MCF 10A (cell line): ENCODE measurements at places on chromosomes 2 and 18. TPM values are rescaled to one million over a fixed set of nuclear protein-coding genes. Genes with fewer than 3 reads are reported as not detected.

The SKOR2 gene
- not detected in 2 replicates for total RNA-seq

The CIDEA gene
- total RNA-seq = not detected in 2 replicates

The ASPRV1 gene
- 0.20 and 0.23 TPM in 2 replicates for total RNA-seq

DNA sequence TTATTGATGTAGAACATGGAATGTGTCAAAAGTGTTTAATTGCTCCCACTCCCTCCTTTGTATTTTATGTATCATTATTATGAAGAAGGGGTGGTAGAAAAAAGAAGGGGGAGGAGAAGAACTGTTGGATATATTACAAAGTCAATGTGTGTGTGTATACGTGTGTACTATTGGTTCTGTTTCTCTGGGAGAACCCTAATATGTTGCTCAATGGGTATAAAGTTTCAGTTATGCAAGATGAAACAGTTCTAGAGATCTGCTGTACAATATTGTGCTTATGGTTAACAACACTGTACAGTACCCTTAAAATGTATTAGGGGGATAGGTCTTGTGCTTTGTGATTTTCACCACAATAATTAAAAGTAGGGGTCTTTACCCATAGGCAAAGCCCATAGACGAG lies 58.1 kb upstream of the ZC3H15 start:
- H3K4me1 ChIP-seq = peaks cover 10% of the 10 kb centered on the region
- peaks cover 5% of the 10 kb centered on the region for H3K36me3 ChIP-seq
- H3K27me3 ChIP-seq = no peaks in the 10 kb centered on the region
- no peak overlapping the region for H3K27ac ChIP-seq
- H3K4me3 ChIP-seq = no peak overlapping the region

GRCh38 chr2:96083989-96084857 lies 32.1 kb downstream of the ADRA2B start:
- H3K27me3 ChIP-seq = peaks cover 17% of the 10 kb centered on the region
- no peak overlapping the region for H3K27ac ChIP-seq

DNA sequence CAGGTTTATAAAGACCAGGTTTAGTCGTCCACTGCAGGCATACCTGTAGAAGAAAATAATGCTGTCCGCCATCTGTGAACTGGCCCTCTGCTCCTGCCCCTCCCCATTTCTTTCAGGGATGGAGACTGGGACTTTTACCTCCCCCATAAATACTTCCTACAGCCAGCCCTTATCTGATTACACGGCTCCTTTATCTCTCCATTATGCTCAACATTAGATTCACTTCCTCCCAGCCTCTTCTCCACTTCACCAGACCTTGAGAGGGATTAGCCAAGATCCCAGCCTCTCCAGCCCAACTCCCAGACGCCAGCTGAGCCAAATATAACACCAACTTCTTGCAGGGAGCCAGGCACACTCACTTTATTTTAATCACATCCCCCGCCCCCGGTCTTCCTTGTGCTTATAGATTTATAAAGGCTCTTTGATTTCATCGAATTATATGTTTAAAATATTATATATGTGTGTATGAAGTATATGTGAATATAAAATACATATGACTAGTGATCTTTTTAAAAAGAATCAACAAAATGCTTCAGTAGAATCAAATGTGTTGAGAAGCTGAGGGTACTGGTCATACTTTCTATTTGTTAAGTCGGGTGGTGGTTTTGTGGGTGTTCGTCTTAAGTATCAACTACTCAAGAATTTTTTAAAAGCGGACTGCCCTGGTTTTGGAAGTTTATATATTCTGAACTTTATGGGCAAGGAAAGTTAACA lies 81.0 kb downstream of the SPRED2 start:
- H3K27me3 ChIP-seq = no peaks in the 10 kb centered on the region
- peaks cover 43% of the 10 kb centered on the region for H3K4me1 ChIP-seq
- DNase-seq = no peak
- H3K4me3 ChIP-seq = no peak overlapping the region
- peaks cover 10% of the 10 kb centered on the region for H3K36me3 ChIP-seq

- peaks cover 13% of the 10 kb centered on the region for H3K4me1 ChIP-seq
- H3K27ac ChIP-seq = no peak overlapping the region
- H3K4me3 ChIP-seq = no peak overlapping the region
- no peak for DNase-seq
- no peaks in the 10 kb centered on the region for H3K27me3 ChIP-seq
- H3K36me3 ChIP-seq = no peaks in the 10 kb centered on the region
Measured at GRCh38 chr2:96903318-96903717, 33.4 kb upstream of the SEMA4C start.
